Inflammatory macrophage (primary cell): ENCODE measurements at places on chromosomes 16 and 17.

DNA sequence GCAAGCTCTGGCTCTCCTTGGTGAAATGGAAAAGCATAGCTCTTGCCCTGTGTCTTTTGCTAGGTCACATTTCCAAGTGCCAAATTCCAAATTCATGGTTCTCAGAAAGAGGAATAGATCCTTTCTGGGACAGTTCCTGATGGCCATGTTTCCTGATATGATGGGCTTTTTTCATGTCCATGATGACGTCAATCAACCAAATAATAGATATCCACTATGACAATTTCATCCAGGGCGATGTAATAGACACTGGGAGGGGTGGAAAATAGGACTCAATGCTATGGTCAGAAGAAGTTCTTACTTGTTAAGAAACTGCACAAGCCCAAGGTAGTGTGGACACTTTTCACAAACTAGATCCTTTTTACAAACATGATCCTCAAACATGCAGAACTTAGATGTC, 549 bp upstream of the KRT33A start:
- DNase-seq, result no peak

DNA sequence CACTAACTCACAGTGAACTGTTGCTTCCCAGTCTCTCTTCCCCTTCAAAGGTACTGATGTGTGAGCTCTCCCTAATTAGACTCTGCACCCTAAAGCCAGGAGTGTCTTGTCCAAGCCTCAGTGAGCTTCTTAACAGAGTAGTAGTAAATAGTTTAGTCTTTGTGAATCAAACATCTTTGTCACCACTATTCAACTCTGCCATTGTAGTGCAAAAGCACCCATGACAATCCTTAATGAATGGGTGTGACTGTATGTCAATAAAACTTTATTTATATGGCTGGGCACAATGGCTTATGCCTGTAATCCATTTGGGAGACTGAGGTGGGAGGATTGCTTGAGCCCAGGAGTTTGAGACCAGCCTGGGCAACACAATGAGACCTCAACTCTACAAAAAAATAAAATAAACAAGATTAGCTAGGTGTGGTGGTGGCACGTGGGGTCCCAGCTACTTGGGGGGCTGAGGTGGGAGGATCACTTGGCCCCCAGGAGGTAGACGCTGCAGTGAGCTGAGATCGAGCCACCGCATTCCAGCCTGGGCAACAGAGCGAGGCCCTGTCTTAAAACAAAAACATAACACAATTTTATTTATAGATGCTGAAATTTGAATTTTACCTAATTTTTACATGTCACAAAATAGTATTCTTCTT, 45.5 kb upstream of the TNRC6A start:
- no peak for DNase-seq

DNA sequence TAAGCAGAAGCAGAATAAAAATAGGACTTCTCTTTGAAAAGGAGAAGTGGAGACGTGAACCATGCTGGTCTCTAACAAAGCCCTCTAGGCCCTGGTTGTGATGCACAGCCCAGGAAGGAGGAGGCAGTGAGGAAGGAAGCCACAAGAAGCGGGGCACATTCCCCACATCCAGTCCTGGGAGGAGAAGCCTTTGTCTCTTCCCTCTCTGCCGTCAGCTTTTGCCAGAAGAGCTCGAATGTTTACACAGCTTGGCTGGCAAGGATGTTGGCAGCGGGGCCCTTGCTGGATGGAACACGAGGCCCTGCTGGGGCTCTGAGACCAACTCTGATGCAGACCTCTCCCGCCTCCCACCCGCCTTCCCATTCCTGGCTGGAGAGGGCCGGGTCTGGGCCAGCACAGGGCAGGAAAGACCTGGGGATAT, 91.3 kb downstream of the MAF start:
- peak; percentile 70 for DNase-seq

DNA sequence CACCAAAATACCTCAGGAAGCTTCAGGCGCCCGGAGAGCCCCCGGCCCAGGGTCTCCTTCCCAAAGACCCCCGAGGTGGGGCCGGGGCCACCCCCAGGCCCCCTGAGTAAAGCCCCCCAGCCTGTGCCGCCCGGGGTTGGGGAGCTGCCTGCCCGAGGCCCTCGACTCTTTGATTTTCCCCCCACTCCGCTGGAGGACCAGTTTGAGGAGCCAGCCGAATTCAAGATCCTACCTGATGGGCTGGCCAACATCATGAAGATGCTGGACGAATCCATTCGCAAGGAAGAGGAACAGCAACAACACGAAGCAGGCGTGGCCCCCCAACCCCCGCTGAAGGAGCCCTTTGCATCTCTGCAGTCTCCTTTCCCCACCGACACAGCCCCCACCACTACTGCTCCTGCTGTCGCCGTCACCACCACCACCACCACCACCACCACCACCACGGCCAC, 6.7 kb upstream of the TMEM88 start:
- DNase-seq, result no peak

GRCh38 chr16:54356391-54356790, 69.8 kb upstream of the IRX3 start:
- no peak for DNase-seq

DNA sequence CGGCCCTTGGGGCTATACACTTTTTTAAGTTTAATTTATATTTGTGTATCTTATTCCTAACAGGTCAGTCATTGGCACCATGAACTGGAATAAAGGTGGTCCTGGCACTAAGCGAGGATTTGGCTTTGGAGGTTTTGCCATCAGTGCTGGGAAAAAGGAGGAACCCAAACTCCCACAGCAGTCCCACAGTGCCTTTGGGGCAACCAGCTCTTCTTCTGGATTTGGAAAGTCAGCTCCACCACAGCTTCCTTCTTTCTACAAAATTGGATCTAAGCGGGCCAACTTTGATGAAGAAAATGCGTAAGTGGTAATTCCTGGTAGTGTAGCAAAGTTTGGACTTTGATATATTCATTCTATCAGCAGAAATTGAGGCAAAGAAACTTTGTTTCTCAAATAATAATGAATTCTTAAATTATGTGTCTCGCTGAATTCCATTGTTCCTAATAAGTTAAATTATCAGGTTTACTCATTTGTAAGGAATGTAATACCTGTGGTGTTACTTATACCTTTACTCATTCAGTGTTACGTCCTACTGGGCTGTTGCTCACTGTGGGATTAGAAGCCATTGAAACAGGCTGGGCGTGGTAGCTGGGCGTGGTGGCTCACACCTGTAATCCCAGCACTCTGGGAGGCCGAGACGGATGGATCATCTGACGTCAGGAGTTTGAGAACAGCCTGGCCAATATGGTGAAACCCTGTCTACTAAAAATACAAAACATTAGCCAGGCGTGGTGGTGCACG, 13.2 kb downstream of the DDX42 start:
- DNase-seq, result peak; percentile 68

DNA sequence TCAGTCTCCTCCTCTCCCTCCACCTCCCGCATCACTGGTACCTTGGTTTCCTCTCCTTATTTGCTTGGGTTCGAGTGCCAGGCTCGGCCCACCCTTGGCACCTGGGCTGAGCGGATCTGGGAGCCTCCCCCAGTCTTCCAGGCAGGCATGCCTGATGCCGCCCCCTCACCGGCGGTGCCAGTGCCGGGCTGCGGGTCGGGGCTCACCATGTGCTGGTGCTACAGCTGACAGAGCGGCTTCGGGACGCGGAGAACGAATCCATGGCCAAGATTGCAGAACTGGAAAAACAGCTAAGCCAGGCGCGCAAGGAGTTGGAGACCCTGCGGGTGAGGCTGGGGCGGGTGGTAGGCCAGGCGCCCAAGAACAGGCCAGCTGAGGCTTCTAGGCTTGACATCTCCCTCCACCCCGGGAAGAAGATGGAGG, 19.2 kb downstream of the FMNL1 start:
- DNase-seq, result no peak

DNA sequence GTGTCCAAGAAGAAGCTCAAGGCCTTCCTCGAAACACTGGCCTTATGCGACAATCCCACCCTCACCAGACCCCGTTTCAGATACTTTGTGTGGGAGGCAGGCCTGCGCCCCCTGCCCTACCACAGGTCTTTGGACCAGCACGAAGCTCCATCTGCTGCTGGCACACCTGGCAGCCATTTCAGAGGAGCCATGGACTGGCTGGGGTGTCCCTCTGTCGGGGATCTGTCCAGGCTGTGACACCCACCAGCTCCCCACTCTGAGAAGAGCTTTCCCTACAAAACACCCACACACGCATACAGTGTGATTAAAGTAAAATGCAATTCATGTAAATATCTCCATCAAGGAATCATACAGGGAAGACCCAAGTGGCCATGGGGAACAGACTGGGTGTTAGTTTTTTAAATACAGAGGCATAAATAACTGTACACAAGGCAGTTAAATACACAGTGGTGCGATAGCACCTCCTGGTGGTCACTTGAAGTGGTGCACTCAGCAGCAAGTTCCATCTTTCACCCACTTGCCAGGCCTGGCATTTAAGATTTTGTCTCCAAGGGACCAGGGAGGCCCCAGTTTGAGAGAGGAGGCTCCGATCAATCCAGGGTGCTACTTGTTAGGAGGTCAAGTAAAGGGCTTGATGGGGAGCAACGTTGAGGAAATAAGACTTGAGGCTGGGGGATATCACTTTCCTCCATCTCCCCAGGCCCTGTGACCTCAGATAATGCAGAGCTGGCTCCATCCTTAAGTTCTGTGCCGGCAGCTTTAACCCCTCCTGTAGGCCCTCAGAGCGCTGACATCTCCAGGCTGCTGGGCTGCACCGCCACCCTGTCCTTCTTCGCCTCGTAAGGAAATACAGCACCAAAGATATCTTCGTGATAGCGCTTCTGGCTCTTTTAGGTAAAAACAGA, 43.6 kb downstream of the NOS2 start:
- DNase-seq, result peak; percentile 81

- DNase-seq, result no peak
Measured at GRCh38 chr16:26651464-26651863, 415.3 kb upstream of the C16orf82 start.

GRCh38 chr16:30526137-30526822, at the start of gene ZNF768:
TSS of gene ZNF768 (minus strand) at chr16:30526566. CDS start at chr16:30526413, 153 bp downstream.
- DNase-seq, result no peak

DNA sequence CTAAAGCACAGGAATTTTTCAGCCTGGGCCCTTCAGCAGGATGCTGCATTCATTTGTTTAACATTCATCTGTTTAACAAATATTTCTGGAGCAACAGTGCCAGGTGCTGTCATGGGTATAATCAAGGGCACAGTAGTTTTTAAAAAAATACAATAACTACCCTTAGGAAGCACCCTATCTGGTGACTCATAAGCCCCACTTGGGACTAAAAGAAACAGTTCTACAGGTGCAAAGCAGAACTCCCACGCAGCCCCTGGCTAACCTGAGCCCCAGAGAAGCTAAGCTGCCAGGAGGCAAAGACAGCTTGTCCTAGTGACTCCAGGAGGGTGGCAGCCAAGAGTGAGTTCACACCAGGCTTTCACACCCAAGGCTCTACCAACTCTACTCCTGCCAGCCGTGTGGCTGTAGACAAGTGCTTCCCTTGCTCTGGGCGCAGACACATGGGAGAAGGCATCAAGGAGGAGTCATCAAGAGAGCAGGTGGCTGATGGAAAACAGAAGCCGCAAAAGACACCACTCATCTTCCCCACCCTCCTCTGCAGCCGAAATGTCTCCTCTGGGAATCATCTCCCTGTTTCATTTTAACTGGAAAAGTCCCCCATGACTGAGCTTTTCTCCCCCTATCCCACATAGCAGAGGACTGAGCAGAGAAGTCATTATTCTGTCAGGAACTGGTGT, 14.4 kb downstream of the CUEDC1 start:
- DNase-seq, result no peak

- no peak for DNase-seq
Measured at GRCh38 chr17:30237296-30238002, 2.0 kb upstream of the SLC6A4 start.

DNA sequence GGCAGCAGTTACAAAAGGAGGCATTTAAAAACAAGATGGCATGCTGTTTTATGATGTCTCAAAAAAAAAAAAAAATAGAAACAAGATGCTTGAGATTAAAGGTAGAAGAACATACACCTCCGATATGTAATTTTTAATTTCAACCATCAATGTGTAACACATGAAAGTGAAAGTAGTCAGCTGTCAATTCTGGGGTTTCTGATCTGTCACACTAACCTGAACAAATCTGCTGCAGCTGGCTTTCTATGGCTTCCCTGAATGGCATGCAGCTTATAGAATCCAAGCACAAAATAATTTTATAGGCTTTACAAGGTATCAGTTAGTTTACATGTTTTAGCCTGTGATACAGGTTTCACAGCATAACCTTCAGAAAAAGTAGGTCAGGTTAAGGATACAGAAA, 13.5 kb downstream of the GLYR1 start:
- DNase-seq, result no peak

- DNase-seq, result no peak
Measured at GRCh38 chr17:59498530-59499307, 66.7 kb upstream of the DHX40 start.

DNA sequence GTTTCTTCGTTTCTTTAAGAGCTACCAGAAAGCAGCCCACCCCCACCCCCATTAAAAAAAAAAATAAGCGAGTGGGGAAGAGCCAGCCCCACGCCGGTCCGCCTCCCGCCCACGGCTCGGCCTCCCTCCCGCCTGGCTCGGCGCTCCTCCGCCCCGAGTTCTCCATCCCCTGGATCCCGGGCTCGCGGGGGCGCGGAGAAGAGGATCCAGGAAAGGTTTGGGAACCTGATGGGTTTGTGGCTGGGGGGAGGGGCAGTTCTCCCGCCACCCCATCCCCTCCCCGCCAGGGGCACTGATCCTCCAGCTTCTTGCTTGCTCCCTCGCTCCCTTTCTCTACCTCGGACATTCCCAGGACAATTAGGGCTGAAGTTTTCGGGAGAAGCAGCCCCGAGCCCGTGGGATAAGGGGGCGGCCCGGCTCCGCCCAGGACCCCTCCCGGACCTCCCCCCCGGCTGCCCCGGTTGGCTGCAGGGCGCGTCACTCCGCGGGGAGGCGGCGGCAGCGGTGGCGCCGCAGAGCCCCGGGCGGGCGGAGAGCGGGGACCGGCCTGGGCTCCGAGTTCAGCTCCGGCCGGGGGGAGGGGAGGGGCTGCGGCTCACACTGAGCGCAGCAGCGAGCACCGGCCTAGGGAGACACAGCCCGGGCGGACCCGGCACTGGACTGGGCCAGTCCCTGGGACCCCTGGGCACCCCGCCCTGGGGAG, 1.0 kb upstream of the SALL1 start:
- no peak for DNase-seq

DNA sequence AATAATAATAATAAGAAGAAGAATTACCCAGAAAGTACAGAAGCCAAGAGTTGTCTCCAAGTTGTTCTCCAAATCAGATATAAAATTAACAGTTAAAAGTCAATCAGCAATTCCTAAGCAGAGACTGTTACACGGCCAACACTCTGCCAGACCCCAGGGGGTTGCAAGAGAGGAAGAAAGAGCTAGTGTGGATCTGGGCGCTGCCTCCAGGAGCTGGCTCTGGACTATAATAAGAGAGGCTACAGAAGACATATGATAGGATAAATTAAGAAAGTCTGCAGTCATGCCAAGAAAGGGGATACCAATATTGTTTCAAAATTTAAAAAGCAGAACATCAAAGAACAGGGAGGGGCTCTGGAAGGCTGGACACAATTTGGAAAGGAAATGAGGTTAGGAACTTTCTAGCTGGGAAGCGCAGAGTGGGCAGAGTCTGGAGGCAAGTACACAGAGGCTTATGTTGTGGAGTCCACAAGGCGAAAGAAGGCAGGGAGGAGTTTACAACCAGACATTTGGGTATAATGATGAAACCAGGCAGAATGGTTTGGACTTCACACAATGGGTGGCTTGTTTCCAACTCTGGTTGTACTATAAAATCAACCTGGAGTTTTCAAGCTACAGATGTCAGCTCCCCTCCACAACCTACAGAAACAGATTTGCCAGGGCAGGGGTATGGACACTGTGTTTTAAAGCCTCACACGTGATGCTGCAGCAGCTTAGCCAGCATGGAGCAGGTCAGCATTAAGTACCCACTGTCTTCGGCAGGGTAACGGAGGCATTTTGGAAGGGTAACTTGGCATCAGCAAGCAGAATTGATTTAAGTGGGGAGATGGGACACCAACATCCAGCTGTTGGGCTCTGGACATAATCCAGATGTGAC, 49.4 kb downstream of the SLC39A11 start:
- DNase-seq, result peak; percentile 16

GRCh38 chr16:50390914-50391716, 22.3 kb upstream of the BRD7 start:
- no peak for DNase-seq
